Cerebellar nuclear complex (tissue), 1 donor: ENCODE measurements at places on chromosomes 13 and 19.
A peak's percentile ranks its signal among the peaks of the same experiment; 100 is the strongest.

DNA sequence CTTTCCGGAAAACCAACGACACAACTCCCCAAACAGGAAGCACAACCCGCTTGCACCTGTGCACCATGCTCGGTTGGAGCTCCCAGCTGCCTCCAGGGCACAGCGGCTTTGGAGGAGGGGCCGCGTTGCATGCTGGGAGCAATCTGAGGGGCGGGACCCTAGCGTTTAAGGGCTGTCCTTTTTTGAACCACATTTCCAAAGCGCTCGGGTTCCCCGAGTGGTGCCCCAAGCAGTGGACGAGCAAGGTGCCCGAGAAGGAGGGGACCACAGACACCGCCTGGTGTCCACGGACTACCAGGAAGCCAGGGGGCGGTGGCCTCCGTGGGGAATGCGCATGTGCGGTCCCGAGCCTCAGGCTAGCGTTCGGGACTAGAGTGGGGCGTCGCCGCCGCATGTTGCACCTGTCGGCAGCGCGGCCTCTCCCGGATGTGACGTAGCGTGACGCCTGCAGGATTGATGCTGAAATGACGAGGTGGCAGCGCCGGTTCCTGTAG lies 11.9 kb upstream of the ZNF57 start:
- DNase-seq: no peak

DNA sequence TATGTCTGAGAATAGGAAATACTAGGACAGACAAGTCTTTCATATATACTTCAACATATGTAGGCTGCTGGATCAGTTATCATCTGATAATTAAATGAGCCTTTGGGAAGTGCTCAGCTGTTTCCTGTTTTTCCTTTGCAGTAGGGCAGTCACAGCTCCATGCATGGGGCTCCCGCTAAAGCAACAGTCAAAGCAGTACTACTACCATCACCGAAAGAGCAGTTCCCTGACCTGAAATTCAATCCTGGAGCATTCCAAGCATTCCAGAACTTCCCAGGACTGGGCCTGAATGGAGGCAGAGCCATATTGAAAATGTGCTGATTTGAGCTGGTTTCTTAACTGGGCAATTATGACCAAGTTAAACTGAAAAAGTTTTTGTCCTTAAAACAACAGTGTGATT lies 20.5 kb downstream of the MICU2 start:
- no peak for DNase-seq

DNA sequence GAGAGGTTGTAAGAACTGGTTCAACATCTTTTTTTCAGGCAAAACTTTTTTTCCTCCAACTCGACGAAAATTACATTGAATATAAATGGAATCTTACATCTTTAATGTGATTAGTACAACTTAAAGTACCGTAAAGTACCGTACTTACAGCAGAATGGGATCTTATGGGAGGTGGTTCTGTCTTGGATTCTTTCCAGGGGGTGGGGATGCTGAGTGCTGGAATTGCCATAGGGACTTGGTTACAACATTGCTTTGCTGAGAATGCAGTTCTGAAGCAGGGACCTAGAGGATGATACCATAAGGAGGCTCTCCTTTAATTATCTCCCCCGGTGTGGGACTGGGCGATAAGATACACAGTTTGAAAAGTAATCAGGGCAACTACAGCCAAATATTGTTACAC lies 186.4 kb downstream of the KLF5 start:
- DNase-seq: no peak

GRCh38 chr13:75368167-75368566 lies 113.8 kb downstream of the TBC1D4 start:
- DNase-seq: no peak

DNA sequence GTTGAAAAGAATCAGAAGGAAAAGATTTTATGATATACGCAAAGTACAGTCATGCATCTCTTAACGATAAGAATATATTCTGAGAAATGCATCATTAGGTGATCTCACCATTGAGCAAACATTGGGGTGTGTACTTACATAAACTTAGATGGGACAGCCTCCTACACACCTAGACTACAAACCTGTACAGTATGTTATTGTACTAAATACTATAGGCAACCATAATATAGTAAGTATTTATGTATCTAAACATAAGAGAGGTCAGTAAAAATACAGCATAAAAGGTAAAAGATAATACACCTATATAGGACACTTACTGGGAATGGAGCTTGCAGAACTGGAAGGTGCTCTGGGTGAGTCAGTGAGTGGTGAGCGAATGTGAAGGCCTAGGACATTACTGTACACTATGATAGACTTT lies 254.6 kb downstream of the SPRY2 start:
- no peak for DNase-seq

- no peak for DNase-seq
Observed at GRCh38 chr19:40713939-40714338, 2.7 kb downstream of the COQ8B start.

DNA sequence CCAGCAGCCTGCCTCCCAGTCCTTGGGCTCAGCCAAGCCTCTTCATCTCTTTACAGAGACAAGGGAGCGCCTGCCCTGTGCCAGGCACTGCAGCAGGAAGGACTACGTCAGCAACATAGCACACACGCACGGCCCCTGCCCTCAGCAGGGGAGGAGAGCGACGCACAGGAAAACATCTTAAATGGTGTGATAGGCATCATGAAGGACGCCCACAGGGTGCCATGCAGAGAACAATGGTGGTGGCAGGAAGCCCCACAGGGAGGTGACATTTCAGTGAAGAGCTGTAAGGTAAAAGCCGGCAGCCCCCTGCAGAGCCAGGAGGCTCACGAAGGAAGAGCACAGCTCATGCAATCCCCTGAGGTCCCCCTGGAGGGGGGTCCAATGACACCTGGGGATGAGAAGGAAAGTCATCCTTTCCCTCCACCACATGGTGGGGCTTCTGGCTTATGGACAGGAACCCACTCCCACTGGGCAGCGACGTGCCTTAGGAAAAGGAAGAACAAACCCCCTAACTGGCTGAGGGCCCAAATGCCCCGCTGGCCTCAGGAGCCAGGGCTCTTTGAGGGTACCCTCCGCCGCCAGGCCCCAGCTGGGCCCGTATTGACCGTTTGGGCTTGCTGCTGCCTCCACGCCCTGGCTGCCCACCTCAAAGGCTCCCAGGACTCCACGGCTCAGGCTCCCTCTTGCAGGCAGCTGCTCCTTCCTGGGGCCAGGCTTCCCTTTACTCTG lies 37.3 kb upstream of the C13orf42 start:
- DNase-seq: no peak

GRCh38 chr13:23696610-23697009 lies 126.4 kb downstream of the TNFRSF19 start:
- DNase-seq: no peak

DNA sequence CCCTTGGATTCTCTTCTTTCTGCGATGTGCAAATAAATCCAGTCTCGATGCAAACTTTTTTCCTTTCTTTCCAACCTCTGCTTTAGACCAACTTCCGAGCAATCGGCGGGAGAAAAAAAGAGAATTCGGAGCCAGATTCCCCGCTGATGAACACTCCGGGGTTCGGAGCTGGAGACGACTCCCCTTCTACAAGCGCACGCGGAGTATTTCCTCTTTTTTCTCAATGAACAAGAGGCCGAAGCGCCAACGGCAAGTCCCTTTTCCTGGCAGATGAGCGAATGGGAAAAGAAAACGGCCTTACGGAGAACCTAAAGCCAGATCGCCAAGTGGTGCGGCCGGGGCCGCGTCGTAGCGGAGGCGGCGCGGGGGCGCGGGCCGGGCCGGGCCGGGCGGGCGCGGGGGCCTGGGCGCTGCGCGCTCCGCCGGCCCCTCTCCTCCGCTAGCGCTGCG lies 250 bp downstream of the SPRY2 start:
- DNase-seq: peak; percentile 20

DNA sequence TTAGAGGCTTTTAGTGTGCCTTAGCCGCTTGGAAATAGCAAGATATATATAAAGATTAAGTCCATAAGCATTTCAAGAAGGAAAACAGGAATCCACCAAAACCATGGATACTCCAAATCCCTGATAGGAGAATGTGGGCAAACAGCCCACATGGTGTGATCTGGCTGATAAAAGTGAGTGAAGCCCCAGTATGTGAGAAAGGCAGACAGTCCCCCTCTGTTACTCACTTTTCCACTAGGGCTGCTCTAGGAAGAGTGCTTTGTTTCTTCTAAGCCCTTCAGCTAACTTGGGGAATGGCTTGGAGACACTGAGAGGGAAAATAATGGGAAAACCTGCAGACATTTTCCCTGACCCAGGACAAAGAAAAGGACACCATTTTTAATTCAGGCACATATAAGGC lies 802.3 kb upstream of the PRR20A start:
- no peak for DNase-seq

GRCh38 chr19:15425321-15425950 lies 6.6 kb upstream of the AKAP8L start:
- no peak for DNase-seq

DNA sequence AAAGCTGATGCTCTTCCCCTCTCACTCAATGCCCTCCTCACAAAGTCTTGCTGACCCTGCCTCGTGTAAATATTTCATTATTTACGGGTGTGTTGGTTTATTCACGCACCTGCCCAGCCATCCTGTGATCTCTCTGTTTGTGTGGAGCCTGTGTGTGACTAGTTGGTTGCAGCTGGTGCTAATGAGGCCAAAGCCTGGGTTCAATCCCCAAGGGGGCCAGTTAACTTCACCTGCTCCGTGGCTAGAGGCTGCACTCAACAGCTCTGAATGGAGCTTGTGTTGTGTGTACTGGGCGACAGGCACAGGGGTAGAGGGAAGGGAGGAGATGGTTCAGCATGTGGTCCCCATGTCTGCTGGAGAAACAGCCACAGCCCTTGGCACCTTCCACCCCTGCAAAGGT lies 109.5 kb downstream of the DNAJC15 start:
- DNase-seq: no peak

GRCh38 chr19:1521636-1522035 lies 2.2 kb upstream of the PLK5 start:
- peak; percentile 66 for DNase-seq

DNA sequence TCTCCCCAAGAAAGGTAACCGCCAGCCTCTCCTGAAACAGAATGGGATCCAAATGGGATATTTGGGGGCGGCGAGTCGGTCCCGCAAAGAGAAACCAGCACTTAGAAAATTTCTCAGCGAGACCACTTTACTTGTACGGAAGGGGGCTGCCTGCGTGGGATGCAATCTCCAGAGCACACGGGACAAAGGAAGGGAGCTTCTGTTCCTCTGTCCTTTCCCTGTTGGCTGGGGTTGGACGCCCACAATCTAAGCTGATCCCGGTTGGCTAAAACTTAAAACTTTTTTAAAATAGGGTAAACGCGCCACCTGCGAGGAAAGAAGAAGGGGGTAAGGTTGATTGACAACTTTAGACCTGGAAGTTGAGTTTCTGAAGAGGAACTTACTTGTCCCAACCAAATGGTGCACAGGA lies 826 bp upstream of the BSG start:
- no peak for DNase-seq

GRCh38 chr13:33615436-33615835 lies 202.5 kb upstream of the RFC3 start:
- peak; percentile 8 for DNase-seq

DNA sequence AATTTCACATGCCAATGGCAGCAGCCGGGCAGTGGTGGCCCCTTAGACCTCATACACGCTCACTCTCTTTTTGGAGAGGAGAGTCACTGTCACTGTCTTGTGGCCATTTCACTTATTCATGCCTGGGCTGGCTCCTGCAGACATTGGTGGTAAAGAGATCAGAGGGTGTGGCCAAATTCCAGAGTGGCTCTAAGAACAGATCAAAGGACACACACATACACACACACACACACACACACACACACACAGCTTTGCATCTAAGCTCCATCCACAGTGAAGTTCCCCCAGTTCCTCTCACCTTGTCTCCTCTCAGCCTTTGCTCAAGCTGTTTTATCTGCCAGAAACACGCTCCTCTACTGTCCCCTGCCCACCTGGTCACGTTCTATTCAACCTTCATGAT lies 46.5 kb upstream of the KPNA3 start:
- no peak for DNase-seq

DNA sequence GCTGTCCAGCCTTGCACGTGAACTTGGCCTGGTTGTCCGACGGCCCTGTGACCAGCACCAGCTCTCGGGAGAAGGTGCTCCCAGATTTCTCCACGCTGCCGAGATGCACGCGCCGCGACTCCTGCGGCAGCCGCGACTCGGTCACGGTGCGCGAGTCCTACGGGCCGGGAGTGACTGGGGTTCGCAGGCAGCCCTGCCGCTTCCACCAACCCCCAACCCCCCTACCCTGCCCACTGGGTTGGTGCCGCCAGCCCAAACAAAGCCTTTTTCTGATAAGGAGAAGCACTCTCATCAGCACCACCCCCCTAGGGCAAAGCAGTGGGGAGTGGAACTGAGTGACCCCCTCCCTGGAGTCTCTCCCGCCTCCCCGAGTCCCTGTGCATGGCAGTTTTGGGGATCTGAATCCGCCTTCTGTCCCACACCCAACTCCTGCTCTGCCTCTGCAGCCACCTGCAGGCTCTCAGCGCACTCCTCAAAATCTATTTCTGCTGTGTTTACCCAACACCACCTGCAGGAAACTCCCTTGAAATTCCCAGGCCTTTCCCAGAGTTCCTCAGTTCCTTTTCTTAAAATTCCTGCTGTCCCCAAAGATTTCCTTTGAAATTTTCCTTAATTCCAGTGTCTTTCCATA lies 6.2 kb downstream of the NPHS1 start:
- DNase-seq: no peak

GRCh38 chr13:82879921-82880320 lies 1002.4 kb downstream of the SLITRK1 start:
- no peak for DNase-seq

DNA sequence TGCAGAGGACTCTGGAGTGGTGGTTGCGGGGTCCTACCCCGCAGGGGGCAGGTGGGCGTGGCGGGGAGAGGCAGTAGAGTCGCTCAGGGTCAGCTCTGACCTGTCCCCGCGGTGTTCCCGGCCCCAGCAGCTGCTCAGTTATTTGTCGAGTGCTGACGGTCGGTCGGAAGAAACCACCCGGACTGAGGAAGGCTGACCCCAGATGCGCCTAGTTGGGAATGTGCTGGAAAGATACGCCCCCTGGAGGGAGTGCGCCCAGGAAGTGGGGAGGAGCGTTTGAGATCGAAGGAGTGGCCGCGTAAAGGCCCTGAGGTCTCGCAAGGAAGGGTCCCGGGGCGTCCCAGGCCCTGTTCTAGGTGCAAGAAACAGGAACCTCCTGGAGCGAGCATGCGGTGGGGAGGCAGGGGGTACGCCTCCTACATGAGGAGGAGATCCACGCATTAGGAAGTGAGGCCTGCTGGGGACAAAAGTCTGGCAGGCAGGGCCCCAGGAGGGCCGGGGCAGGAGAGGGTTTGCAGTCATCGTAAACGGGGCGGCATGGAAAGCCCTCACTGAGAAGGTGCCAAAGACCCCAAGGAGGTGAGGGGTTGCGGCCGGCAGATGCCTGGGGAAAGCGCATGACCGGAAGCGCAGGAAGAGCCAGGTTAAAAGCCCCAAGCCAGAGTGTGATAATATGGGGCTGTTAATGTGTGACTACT lies 9.2 kb downstream of the CCDC8 start:
- DNase-seq: no peak

- no peak for DNase-seq
Observed at GRCh38 chr13:37636701-37637100, 38.1 kb upstream of the POSTN start.

DNA sequence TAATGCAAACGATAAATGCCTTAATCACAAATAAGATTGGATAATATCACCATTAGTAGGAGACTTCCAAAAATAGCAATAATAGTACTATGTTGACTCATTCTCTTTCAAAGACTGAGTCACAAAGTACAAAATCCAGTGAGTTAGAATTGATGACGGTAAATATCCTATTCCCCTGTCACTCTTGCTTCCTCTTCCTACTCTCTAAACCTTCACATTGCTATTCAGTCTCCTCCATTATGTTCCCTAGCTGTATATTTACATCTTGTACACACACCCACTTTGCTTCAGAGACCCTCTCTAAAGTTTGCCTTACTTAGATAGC lies 26.3 kb upstream of the INTS6 start:
- DNase-seq: no peak

- DNase-seq: no peak
Observed at GRCh38 chr13:52001120-52001731, 10.0 kb downstream of the ATP7B start.
